Stimulated activated CD4-positive, alpha-beta T cell treated with anti-CD3 and anti-CD28 coated beads, Interleukin-1b, Interleukin-23, amount 100 ng/mL, for 4 hours (primary cell): ENCODE measurements at places on chromosomes 4 and X.

DNA sequence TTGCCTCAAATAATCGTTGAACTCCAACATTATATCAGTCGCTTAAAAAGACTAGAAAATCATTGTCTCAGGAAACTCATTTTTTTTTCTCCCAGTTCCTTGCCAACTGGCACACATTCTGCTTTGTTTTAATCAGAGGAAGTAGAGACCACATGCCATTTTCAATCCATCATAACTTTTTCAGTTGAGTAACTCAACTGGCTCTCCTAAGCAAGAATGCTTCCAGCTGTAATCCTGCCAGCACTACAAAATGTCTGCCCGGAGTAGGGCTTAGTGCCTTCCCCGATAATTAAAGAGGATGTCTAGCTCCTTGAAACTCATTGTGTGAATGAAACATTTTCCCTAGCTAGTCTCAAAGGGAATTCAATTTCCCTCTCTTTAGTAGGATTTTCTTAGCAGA, 33.0 kb downstream of the FREM3 start:
- no peak for DNase-seq

DNA sequence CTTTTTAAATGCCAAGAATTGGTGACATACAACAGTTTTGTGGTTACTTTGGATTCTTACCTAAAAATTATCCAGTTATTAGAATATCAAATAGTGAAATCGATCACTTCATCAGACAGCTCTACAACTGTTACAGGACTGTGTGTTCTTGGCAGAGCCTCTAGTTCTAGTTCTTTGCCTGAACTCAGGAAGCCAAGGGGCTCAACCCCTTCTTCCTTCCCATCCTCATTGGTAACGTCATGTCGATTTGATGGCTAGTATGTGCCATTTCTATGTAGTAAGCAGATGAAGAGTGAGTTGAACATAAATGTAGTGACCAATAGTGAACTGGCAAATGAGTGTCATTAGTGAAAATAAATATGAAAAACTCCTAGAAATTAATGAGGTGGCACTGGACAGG, 59.4 kb upstream of the LIMCH1 start:
- no peak for DNase-seq

DNA sequence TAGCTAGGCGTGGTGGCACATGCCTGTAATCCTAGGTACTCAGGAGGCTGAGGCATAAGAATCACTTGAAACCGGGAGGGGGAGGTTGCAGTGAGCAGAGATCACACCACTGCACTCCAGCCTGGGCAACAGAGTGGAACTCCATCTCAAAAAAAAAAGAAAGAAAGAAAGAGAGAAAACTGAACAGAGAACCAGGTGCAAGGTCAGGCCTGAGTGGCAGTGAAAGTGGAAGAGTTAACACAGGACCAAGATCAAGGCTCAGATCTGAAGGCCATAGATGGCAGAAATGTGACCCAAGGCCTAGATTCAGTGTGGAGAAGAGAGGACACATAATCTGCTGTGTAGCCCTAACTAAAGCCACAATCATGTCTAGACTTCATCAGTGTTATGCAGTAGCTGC, 4.9 kb upstream of the ZNF630 start:
- DNase-seq: no peak

- no peak for DNase-seq
Observed at GRCh38 chr4:59971952-59972351, 1228.2 kb upstream of the ADGRL3 start.

GRCh38 chrX:154599531-154599930, 14.6 kb downstream of the CTAG1A start:
- DNase-seq: no peak

DNA sequence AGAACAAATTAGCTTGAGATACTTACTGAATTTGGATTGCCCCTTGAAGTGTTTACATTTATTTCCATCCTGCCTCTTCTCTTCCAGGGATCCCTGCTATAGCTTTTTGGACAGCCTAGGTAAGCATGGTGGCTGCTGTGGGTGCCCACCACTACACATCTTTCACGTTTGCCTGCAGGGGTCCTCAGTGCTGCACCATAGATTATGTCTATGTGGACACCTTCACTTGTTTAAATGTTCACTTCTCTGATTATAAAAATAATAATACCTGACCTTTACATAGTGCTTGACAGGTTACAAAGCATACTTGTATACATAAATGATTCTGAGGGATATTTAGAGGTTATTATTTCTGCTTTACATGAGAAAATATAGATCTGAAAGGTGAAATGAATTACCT, 67.9 kb upstream of the SLC4A4 start:
- no peak for DNase-seq

DNA sequence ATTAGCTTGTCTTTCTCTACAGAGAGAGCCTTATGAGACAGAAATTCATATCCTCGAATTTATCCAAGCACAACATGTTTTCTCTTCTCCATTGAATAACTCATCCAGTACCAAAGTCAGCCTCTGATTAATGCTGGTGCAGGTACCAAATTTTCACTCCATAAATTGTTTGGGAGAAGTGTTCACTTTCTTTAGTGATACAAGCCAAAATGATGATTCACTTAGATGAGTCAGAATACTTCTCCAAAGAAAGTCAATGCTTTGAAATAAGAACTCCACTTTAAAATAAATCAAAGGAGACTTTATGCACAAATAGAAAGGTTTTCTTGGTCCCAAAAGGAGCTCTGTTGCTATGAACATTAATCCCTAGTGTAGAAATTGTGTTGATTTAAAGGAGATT, 60.2 kb downstream of the MAOB start:
- no peak for DNase-seq

DNA sequence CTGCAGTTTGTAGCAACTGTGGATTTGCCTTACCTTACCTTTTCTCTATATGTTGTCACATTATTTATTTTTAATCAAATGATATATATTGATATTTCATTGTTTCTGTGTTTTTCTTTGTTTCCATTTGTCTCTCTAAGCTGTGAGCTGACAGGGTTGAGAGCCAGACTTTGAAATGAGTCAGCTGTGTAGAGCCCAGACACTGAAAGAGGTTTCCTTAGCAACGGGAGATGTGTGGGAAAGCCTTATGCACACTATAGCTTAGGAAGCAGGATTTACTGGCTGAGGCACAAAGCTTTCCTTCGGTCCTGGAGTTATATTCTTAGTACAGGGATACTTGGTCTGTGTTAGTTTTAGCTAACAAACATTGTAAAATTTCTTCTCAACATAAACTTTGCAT, 192.2 kb downstream of the FGF13 start:
- DNase-seq: no peak

DNA sequence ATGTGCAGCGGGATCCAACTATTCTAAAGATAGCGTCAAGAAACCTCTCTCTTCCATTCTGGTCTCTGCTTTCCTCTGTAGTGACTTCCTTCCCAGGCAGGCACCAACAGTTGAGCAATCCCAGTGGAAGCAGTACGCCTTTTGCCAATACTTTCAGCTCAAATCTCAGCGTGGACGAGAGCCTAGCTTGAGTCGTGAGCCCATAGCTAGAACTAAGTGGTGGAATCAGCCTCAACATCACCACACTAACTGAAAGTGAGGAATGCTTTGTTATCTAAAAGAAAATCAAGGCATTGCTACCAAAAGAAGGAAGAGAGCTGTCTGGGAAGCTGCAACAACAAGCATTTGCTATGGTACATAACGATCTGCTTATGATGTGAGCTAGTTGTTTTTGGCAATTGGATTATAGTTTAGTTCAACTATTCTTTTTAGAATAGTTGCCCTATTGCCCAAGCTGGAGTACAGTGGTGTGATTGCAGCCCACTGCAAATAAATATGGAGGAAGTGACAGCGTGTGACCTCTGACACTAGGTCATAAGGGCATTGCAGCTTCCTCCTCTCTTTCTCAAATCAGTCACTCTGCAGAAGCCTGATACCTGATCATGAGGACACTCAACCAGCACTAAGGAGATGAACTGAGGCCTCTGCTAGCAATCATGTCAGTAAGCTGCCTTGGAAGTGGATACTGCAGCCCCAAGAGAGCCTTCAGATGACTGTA, 24.7 kb upstream of the FRYL start:
- DNase-seq: no peak

DNA sequence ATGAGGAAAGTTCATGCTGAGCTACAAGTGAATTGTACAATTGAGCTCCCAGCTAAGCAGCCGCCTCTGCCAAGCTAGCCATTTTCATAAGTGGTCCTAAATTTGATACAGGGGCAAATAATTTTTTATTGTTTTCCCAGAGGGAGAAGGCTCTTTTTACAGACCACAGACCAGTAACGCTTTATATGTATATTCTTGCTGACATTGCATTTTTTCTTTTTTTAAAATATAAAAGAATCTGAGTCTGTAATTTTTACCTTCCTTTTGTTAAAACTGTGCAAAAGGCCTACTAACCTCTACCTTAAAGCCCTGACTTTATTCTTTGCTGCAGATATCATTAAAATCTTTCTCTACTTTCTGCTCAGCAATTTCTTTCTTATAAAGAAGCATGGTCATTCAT, 501.2 kb upstream of the INTU start:
- no peak for DNase-seq

- no peak for DNase-seq
Observed at GRCh38 chr4:16573739-16574138, 324.7 kb downstream of the LDB2 start.

GRCh38 chrX:12979616-12980015, 4.7 kb downstream of the TMSB4X start:
- no peak for DNase-seq

GRCh38 chr4:48484494-48485168, 1.5 kb downstream of the SLC10A4 start:
- DNase-seq: no peak

- DNase-seq: no peak
Observed at GRCh38 chrX:79231662-79232061, 87.2 kb downstream of the GPR174 start.

DNA sequence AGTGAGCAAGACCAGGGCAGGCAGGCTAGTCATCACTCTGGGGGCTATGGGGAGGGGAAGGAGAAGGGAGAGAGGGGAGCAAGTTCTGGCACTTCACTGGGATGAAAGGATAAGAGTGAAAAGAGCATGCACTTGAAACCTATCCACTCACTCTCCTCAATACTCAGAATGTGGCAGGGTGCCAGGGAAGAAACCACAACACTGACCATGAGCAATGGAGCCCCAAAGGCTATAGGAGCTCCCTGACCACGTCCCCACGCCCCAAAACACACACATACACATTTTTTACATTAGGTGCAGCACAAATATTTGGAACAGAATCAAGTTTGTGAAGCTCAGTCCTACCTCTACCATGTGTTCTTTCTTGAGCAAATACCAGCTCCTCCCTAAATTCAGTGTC, 132.2 kb downstream of the IDS start:
- no peak for DNase-seq

- DNase-seq: no peak
Observed at GRCh38 chr4:36332023-36332781, 50.8 kb downstream of the DTHD1 start.

DNA sequence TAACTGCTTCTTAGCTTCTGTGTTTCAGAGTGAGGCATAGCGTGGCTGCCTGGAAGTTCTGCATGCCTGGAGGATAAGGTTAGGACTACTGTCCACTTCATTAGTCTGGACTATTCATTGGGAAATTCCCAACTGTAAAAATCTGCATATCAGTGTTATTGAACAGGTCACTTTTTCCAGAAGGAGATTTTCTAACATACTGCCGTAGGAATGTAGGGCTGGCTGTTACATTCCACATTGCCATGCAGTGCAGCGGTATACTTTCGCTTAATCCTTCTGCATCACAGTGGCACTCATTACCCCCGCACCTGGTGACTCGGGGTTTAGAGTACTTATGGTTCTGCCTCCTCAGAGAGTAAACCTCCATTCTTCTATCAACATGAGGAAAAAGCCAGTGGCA, 104.6 kb downstream of the NPFFR2 start:
- DNase-seq: no peak

DNA sequence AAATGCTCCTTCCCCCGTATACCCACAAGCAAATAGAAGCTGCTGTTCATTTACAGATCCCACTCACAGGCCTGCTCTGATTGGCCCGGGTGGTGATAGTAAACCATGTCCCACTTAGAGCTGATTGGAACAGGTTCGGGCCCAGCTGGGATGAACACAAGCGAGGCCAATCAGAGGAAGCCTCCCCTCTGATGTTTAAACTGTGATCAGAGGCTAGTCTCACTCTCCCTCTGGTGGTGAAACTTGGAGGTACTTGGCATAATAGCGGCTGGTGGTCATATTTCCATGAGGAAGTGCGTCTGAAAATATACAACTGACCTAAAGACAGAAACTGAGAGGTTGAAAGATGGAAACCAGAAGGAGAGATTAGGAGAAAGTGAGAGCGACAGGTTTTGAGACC, 51.5 kb upstream of the TRPC3 start:
- DNase-seq: no peak

- DNase-seq: no peak
Observed at GRCh38 chrX:106903291-106903824, at the start of gene RIPPLY1. RIPPLY1 (minus strand) TSS chrX:106903341; CDS start chrX:106903287, 54 bp downstream.

DNA sequence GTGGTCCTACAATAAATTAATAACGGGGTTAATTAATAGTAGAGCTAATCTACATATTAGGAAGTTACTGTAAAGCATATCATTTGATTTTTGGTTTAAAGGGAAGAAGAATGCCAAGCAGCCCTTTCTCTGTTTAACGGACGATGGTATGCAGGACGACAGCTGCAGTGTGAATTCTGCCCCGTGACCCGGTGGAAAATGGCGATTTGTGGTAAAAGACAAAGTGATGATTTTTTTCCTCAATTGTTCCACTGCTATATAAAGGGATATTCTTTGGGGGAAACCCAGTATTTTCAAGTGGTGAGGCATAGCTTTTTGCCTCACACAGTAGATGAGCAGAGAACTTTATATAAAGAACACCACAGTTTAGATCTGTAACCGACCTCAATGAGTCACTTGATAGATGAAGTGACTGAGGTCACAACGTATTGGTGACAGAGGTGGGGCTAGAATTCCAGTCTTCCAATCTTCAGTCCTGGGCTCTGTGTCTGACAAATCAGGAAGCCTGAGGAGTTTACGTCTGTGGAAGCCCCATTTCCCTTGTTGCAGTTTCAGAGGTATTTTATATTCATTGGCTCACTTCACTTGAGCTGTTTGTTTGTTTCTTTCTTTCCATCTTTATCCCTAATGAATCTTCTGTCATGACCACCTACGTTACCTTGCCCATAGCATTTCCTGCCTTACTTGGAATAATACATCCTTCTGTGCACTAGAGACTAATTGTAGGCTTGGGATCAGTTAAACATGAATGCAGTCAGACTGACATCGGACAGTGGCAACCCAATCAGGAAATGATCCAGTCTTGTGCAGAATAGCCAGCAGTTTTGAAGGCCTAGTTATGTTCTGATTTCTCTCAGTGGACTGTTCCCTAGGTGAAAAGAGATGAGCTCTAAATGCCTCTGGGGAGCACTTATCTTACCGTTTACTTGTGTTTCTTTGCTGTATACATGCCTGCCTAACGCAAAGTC, 30.1 kb downstream of the ZRSR2 start:
- DNase-seq: no peak

GRCh38 chr4:158894826-158895225, 126.0 kb downstream of the FNIP2 start:
- no peak for DNase-seq

GRCh38 chr4:137819964-137820383, 287.7 kb upstream of the PCDH18 start:
- no peak for DNase-seq
